ENCODE measurements at places on chromosomes 6 and 20. TPM values are rescaled to one million over a fixed set of nuclear protein-coding genes. Genes with fewer than 3 reads are reported as not detected.

CCN5 gene
- total RNA-seq: not detected

- no peaks in the 10 kb centered on the region for H3K4me1 ChIP-seq
- H3K27ac ChIP-seq: no peak overlapping the region
- no peaks in the 10 kb centered on the region for H3K27me3 ChIP-seq
These were observed 937.8 kb upstream of the MANEA start for GRCh38 chr6:94639564-94639963.

DNA sequence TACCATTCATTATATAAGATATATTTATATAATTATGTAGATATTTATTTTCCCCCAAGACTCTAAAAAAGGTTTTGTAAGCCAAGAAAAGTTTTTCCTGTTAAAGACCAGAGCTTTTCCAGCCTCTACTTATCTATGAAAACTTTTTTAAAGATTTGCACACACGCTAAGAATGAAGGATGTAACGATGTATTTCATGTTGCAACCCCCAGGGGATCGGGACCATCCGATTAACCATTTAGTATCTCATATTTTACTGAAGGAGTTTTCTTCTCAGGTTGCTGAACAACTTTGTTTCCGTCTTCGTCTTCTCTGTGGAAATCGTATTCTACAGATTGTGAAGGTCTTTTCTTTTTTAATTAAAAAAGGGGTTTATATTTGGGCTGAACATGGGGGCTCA is 70.0 kb upstream of the SASH1 start:
- H3K4me3 ChIP-seq: no peak overlapping the region
- no peaks in the 10 kb centered on the region for H3K36me3 ChIP-seq
- H3K27me3 ChIP-seq: no peaks in the 10 kb centered on the region
- no peaks in the 10 kb centered on the region for H3K4me1 ChIP-seq
- DNase-seq: no peak

BPIFB2 gene
- not detected for total RNA-seq

GRCh38 chr20:2285193-2285592 is 10.6 kb upstream of the TGM3 start:
- H3K27me3 ChIP-seq: no peaks in the 10 kb centered on the region
- no peak for DNase-seq
- H3K36me3 ChIP-seq: no peaks in the 10 kb centered on the region
- no peak overlapping the region for H3K4me3 ChIP-seq
- H3K4me1 ChIP-seq: peaks cover 9% of the 10 kb centered on the region
- no peak overlapping the region for H3K27ac ChIP-seq

DNA sequence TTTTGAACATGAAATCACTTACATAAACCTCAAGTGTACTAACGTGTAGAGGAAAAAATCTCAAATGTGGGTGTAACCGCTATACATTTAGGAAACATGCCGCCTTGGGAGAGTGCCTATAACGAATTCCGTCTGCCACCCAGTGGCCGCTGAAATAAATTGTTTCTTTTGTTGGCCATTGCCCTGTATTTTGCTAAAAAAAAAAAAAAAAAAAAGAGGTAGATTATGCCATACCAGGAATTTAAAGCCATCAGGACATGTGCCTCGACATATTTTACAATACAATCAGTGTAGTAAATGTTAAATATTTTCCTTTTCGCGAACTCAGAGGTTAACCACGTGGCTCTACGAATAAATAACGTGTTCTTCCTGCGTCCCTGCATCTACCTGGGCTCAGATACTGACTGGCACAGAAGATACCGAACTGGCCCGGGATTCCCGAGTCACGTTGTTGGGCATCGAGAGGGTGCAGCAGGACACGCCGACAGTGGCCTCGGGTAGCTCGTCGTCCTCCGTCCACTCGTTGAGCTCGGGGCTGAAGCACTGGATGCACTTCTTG is 14.3 kb downstream of the KLHL31 start:
- no peaks in the 10 kb centered on the region for H3K36me3 ChIP-seq
- peak; percentile 75 for DNase-seq
- peaks cover 10% of the 10 kb centered on the region for H3K4me1 ChIP-seq
- no peaks in the 10 kb centered on the region for H3K27me3 ChIP-seq
- H3K4me3 ChIP-seq: no peak overlapping the region

GRCh38 chr6:42423244-42423643 is 28.5 kb downstream of the TRERF1 start:
- H3K4me3 ChIP-seq: no peak overlapping the region
- H3K27ac ChIP-seq: no peak overlapping the region
- no peak for DNase-seq
- peaks cover 25% of the 10 kb centered on the region for H3K36me3 ChIP-seq

DNA sequence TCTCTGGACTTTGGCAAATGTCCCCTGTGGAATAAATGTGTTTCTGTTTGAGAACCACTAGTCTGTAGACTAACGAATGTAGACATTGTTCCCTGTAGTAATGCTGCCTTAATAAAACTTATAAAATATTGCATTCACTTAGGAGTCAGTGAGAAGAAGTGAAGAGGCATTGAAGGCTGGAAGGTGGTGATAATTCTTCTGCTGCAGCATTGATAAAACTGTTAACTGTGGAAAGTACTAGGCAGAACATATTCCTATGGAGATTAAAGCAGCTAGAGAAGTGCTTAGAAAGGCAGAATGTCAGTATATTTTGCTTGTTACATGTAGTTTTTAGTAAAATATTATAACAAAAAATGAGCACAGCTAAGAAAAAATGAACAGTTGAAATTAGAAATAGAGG is 4.8 kb downstream of the PGK2 start:
- no peak overlapping the region for H3K4me3 ChIP-seq
- H3K4me1 ChIP-seq: no peaks in the 10 kb centered on the region
- no peak for DNase-seq
- H3K27me3 ChIP-seq: no peaks in the 10 kb centered on the region
- no peak overlapping the region for H3K27ac ChIP-seq

DNA sequence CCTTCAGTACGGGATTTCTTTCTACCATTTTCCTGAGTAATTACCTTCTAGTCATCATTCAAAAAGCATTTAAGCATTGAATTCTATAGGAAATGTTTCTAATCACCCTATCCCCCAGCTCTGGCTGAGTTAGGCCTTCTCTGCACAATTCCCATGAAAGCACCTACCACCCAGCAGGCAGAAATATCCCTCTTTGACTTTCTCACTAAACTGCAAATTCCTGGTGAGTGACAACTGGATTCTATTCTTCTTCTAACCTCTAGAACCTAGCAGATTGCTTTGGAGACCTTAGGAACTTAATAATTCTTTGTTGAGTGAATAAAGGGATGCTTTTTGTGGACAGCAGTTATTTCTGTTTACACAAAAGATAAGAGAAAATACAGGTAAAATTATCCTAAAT is 328.7 kb downstream of the LAMA2 start:
- no peaks in the 10 kb centered on the region for H3K4me1 ChIP-seq
- H3K27ac ChIP-seq: no peak overlapping the region
- no peaks in the 10 kb centered on the region for H3K36me3 ChIP-seq
- no peak overlapping the region for H3K4me3 ChIP-seq

DNA sequence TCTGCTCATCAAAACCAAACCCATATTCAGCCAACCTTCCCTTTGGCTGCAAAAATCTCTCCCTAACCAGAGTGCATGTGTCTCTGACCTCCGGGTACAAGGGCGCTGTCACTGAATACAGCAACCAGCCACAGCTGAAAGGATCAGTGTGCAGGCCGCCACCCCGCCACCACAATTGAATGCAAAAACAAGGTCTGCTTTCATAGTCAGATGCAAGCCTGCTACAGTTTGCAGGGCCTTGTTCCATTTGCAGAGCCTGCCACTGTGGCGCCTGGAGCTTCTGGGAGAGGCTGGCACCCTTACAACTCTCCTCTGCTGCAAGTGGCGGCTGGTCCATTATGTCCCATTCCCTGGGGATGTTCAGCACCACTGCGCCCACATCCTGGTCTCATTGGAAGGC is 23.5 kb downstream of the MDGA1 start:
- H3K36me3 ChIP-seq: no peaks in the 10 kb centered on the region
- no peak overlapping the region for H3K4me3 ChIP-seq
- H3K27ac ChIP-seq: no peak overlapping the region
- H3K4me1 ChIP-seq: peaks cover 39% of the 10 kb centered on the region
- no peak for DNase-seq
- no peaks in the 10 kb centered on the region for H3K27me3 ChIP-seq

ACTL10 gene
- 9.2 TPM for total RNA-seq

- no peaks in the 10 kb centered on the region for H3K4me1 ChIP-seq
- no peak overlapping the region for H3K4me3 ChIP-seq
- H3K27ac ChIP-seq: no peak overlapping the region
- no peak for DNase-seq
- H3K36me3 ChIP-seq: no peaks in the 10 kb centered on the region
These were observed 612.3 kb upstream of the ARID1B start for GRCh38 chr6:156164701-156165452.

DNA sequence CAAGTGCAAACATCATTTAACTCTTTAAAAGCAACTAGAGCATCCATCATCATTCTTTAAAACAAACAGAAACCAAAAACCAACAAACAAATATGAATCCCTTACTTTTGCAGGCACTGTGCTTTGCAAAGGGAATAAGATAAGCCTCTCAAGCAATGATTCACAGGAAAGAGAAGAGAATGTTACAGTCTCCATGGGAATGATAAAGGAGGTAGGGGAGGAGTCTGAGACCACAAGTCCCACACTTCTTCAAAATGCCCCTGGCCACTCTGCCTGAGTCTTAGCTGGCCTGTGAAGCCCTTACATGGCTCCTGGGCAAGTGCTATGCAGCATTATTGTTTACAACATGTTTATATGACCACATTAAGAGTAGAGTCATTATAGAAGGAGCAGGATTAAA is 257.7 kb upstream of the MARCKS start:
- H3K4me3 ChIP-seq: no peak overlapping the region
- H3K4me1 ChIP-seq: no peaks in the 10 kb centered on the region
- H3K27ac ChIP-seq: no peak overlapping the region
- no peak for DNase-seq
- H3K36me3 ChIP-seq: no peaks in the 10 kb centered on the region

- DNase-seq: no peak
- no peaks in the 10 kb centered on the region for H3K36me3 ChIP-seq
- H3K4me3 ChIP-seq: no peak overlapping the region
These were observed 189.5 kb downstream of the THBS2 start for GRCh38 chr6:169064194-169064593.

- no peak for DNase-seq
- H3K36me3 ChIP-seq: no peaks in the 10 kb centered on the region
- H3K4me1 ChIP-seq: no peaks in the 10 kb centered on the region
- H3K27me3 ChIP-seq: no peaks in the 10 kb centered on the region
- no peak overlapping the region for H3K27ac ChIP-seq
- no peak overlapping the region for H3K4me3 ChIP-seq
These were observed 240.3 kb upstream of the TCF21 start for GRCh38 chr6:133648581-133648980.

DNA sequence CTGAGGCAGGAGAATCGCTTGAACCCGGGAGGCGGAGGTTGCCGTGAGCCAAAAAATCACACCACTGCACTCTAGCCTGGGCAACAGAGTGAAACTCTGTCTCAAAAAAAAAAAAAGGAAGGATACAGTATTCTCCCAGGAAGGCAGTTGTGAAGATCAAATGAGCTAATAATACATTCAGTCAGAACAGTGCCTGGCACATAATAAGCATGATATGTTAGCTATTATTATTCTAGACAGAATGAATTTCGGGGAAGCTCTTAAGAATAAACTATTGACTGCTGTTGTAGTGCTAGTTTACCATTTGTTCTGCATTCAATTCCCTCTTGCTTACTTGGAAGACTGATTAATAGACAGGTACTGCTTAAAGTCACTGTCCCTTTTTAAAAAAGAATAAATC is 40.6 kb downstream of the NDUFAF5 start:
- H3K27ac ChIP-seq: no peak overlapping the region
- peaks cover 4% of the 10 kb centered on the region for H3K36me3 ChIP-seq
- H3K4me1 ChIP-seq: peaks cover 4% of the 10 kb centered on the region
- H3K27me3 ChIP-seq: no peaks in the 10 kb centered on the region
- DNase-seq: no peak
